ENCODE measurements at places on chromosomes 16 and 17.

- DNase-seq = no peak
Measured at GRCh38 chr16:85136702-85137322, 24.5 kb upstream of the CIBAR2 start.

DNA sequence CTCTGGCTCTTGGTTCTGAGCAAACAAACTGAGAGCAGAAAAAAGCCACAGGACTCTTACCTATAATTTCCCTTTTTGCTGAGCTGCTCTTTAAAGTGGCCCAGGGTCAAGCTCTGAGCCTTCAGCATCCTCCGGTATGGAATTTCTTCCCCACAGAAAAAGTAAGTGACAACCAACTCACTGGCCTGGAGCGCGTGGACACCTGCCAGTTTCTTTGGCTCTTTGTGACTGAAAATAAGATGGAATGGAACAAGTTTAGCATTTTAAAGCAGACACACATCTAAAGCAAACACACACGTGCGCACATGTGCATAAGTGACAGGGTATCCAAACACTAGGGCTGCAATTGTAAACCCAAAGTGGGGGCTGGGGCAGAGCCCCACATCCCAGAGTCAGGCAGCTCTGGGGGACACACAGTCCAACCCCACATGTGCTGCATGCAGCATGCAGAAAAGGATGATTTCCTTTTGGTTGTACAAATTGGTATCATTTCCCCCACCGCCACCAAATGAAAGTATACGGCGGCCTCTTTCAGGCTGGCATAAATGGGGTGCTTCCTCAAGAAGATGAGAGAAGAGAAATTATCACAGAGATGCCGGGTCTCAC, 27.5 kb downstream of the AXIN2 start:
- DNase-seq = no peak

DNA sequence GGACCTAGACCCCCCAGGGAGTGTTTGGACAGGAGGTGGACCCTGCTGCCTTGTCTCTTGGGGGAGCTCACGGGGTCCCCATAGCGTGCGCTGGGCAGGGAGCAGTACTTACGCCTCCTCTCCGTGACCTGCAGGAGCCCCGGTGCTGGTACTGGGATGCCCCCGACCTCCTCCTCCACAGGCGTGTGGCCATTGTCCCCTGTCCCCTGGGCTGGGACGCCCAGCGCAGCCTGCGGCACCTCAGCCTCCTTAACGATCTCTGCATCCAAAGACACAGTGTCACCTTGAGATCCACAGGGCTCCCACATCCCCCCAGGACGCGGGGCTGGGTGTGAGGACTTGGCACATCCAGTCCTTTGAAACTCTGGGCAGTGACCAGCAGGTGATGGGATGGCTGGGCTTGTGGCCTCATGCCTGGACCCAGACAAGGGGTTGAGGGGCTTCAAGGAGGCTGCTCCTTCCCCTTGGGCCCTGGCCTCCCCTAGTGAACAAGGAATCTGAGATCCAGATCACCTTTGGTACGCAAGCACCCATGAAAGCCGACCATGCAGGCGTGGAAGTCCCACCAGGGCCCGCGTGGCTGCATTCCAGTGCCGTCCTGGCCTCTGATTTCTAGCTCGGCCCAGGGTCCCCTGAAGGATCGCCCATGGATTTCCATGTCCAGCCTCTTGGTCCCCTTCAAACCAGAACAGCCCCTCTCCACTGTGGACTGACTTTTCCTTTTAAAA, 9.9 kb downstream of the DBNDD1 start:
- DNase-seq = no peak

DNA sequence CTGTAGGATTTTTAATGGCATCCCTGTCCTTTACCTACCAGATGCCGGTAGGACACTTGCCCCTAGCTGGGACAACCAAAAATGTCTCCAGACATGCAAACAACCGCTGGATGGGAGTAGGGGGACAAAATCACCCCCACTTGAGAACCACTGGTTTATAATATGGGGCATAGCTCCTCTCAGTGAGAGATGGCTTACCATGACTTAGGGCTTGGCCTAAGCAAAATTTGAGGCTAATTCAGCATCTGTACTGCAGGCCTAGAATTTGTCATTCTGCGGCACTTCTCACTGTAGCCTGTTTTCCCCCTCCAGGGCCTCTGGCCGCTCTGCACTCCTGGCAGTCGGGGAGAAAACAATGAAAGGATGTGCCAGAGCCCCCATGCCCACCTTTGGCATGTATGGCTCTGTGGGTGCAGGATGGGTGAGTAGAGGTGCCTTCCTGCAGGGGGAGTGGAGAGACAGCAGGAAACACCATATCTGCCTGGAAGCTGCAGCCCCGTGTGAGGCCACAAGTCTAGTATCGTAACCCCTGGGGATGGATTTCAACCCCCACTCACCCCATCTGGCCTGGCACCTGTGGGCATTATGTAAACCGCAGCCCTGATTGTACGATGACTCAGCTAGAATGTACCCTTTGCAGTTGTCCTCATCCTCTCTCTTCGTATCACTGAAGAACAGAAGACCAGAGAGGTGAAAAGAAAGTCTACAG, 268.1 kb downstream of the SOX9 start:
- DNase-seq = peak; percentile 90

DNA sequence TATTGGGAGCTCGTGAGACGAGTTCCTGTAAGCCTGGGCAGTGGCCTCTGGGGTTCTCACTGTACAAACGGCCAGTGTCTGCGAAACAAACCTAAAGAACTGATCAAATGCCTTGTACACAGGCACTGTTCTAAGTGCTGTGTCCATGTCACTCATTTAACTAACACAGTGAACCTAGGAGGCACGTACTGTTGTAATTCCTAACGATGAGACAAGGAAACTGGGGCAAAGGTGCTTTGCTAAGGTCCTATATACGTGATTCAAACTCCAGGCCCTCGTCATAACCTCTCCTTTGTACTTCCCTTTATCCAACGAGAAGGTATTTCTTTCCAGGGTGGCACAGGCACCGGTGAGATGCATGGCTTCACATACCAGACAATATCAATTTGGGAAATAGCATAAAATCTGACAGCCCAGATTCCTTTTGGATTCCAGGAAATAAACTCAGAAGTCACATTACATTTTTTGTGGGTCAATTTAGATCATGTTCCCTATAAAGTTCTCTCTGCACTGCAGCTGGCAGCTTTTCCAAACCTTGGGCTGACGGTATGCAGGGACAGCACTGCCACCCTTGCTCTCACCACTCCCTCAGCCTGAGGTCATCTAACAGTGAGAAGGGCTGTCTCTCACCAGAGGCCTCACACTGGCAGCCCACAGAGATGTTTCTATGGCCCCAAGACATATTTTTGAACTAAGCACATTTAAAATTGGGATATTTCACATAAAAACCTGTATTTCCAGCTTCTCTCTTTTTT, 18.3 kb downstream of the GLYR1 start:
- no peak for DNase-seq

- peak; percentile 96 for DNase-seq
Measured at GRCh38 chr16:23948949-23949411, 113.2 kb downstream of the PRKCB start.

DNA sequence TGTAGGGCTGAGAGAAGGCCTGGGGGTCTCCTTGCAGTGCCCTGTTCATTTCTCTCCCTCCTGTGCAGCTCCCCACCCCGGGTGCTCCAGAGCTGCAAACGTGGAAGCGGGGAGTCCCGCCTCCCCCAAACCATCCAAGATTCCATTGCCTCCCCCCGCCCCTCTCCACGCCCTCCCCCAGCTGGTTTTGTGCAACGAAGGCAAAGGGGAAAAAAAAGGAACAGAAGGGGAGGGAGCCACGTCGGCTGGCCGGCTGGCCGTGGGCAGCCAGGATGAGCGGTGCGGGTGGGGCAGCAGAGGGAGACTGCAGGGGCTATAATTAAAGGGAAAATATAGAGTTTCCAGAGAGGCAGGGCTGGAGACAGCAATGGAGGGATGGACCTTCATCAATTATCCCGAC, 1.7 kb upstream of the COL1A1 start:
- peak; percentile 43 for DNase-seq

GRCh38 chr17:1583556-1583955, 21.0 kb upstream of the PITPNA start:
- DNase-seq = no peak
